Fibroblast of skin of left biceps (primary cell): ENCODE measurements at places on chromosomes 4 and X.

DNA sequence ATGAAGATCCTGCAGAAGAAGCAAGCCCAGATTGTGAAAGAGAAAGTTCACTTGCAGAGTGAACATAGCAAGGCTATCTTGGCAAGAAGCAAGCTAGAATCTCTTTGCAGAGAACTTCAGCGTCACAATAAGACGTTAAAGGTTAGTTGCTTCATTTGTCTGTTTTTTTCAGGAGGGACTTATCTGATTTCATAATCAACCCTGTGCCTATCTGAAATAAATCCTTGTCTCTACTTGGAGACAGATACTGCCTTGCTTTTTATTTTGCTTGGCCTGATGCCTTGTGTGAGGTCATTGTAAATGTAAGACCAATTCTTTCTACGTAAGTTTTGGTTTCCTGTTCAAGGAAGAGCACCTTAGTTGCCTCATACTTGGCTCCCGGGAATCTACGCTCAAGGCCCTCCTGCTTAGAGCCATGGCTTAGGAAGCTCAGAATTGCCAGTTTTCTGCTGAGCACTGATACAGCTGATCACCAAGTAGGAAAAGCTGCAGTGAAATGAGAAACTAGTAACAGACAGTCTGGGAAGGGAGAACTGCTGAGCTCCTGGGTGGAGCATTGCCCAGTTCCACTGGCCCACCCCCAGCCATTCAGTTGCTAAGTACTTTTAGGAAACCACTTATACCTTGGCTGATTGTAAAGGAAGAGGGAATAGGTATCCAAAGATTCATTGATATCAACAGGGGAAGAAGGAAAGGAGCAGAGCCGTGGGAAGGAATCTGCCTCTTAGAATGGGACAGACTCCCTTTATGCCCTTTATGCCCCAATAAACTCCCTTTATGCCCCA is 41.8 kb downstream of the RBBP7 start:
- DNase-seq: no peak

DNA sequence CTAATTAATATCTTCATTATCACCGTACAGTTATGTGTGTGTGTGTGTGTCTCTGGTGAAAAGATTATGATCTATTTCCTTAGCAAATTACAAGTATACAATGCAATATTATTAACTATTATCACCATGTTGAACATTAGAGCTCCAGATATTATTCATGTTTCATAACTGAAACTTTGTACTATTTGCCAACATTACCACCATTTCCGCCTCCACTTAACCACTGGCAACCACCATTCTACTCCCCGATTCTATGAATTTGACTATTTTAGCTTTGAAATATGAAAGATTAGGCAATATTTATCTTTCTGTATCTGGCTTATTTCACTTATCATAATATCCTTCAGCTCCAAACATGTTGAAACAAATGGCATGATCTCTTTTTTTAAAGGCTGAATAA is 717.9 kb downstream of the ARAP2 start:
- no peak for DNase-seq

- peak; percentile 74 for DNase-seq
These were observed 34.1 kb downstream of the HTRA3 start for GRCh38 chr4:8303485-8304281.

GRCh38 chr4:186200516-186200915 is 9.1 kb downstream of the CYP4V2 start:
- no peak for DNase-seq

DNA sequence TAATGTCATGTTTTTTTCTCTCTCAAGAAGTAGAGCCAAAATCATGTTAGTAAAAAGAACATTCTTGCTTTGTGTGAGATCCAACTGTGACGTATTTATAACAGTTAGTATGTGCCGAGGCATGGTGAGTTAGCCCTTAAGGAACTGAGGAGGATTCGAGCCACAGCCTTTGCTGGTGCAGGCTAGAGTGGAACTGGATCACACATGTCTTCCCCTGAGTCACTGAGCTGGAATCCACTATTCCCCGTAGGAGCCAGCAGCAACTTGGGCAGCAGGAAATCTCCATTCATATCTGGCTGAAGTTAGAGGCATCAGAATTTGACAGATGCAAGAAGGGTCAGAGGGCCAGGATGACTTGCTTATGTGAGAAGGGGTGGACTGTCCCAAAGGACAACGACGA is 144.6 kb upstream of the KIT start:
- peak; percentile 79 for DNase-seq

DNA sequence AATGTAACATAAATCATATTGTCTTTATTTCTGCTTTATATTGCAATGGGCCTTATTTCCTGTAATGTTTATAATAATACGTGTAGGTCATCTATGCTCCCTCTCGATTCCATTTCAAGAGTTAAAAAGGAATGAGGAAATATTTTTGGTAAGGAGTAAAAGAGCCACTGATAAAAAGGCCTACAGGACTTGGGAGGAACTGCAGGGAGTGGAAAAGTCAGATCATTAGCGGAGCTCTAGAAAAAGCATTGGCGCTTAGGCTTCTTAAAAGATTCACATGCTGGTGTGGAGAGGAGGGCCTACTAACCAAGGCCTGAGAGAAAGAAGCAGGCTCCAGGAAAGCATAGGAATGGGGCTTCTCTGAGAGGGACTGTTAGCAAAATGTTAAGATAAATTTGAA is 82.9 kb upstream of the PNPLA4 start:
- no peak for DNase-seq

DNA sequence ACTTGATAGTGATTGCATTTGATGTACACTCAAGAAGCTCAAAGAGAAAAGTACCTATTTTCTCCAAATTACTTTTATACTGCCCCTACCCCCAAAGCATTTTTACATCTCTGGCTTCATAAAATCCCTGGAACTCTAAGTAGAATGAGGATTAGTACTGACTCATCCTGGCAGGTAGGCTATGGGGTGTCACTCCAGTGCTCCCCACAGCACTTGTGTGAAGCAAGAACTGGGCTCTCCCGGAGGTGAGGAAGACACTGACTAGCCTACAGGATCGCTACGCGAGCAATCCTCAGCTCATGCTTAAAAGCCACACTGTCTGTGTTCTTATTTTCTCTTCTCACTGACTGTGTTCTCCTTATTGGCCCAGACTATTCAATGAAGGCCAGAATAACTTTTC is 90.4 kb upstream of the NDP start:
- no peak for DNase-seq

DNA sequence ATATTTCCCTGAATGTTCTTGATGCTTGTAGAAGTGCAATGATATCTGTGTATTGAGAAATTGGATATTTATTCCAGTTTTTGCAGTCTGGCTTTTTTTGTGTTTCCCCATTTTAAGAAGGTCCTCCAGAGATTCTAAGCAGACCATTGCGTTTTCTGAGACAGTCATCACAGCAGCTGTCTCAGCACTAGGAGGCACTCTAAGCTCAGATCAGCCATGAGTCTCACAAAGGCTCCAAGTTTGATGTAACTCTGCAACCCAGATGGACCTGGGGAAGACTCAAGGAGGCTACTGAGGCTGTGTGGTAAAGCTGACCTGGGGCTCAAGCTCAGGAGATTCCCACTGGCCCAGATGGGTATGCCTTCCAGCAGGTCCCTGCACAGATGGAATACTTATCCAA is 89.3 kb upstream of the CYLC1 start:
- DNase-seq: no peak

DNA sequence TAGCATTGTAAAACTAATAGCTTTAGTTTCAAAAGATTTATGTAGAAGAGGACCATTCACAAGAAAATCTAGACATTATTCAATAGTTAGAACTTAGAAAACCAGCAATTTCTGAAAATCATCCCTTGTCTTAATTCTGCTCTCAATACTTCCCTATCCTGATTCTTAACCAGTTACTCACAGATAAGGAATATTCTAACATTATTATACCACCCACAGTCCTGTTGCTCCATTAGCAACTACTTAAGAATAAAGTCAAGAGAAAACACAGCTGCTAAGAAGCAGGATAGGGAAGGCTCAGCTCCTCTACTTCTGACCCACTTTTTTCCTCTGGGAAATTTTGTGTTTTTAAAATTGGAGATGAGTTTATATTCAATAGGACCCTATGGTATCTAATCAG is 47.7 kb downstream of the PHKA1 start:
- DNase-seq: no peak

DNA sequence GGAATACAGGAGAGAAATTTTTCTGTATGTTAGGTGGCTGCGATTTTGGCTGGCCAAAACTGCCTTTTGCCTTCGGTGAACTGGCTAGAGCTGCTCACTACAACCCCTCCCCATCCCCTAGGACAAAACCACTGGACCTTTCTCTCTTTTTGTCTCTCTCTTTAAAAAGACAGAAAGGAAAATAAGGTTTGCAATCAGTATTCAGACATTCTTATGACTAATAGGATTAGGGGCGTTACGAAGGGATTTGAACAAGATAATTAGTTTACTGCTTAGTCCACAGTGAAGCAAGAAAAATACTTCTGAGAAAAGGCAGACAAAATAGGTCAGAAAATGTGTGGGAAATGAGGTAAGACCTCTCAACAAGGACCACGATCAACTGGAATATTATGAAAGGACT is 180.4 kb downstream of the SLIT2 start:
- no peak for DNase-seq

GRCh38 chr4:128513664-128514484 is 226.3 kb upstream of the PGRMC2 start:
- no peak for DNase-seq

DNA sequence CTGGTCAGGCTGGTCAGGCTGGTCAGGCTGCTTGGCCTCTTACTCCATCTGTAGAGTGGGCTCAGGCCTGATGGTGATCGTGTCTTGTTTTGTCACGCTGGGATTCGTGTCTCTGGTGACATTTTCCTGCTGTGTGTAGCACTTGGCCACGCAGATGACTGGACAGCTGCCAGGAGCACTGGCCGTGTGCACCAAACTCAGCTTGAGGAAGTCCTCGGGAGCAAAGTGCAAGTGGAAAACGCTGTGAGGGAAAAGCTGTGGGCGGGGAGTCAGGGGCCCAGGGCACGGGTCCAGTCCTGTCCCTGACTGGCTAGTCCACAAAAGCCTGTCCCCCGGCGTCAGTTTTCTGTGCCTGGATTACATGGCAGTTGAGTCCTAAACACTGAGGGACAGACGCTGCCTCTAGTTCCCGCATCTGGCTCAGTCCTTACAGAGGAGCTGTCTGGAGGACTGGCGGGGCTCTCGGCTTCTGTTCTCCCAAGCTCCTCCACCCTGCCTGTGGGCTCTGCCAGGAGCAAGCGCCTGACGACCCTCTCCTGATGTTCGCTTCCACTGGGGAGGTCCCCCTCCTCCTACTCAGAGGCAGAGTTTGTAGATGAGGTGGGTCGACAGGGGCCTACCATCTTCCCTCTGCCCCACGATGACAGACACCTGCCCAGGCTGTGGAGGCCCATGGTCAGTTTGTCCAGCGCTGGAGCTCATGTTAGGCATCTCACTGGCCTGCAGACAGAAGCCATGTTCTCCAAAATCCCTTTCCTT is 35.9 kb upstream of the GRPEL1 start:
- DNase-seq: no peak

DNA sequence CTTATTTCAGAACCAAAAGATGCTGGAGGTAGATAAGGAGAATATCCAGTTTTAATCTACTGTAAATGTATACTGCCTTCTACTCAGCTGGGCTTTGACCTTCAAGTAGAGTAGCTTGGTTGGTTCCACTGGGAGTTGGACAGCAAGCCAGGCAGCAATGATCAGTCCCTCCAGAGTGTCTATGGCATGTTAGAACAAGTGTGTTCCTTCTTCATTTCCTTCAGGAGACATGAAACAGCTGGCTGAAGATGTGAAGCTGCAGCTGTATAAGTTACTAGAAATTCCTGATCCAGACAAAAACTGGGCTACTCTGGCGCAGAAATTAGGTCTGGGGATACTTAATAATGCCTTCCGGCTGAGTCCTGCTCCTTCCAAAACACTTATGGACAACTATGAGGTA is 111.1 kb downstream of the NFKB1 start:
- no peak for DNase-seq

- DNase-seq: no peak
These were observed 318.8 kb upstream of the NOCT start for GRCh38 chr4:138696771-138697170.

DNA sequence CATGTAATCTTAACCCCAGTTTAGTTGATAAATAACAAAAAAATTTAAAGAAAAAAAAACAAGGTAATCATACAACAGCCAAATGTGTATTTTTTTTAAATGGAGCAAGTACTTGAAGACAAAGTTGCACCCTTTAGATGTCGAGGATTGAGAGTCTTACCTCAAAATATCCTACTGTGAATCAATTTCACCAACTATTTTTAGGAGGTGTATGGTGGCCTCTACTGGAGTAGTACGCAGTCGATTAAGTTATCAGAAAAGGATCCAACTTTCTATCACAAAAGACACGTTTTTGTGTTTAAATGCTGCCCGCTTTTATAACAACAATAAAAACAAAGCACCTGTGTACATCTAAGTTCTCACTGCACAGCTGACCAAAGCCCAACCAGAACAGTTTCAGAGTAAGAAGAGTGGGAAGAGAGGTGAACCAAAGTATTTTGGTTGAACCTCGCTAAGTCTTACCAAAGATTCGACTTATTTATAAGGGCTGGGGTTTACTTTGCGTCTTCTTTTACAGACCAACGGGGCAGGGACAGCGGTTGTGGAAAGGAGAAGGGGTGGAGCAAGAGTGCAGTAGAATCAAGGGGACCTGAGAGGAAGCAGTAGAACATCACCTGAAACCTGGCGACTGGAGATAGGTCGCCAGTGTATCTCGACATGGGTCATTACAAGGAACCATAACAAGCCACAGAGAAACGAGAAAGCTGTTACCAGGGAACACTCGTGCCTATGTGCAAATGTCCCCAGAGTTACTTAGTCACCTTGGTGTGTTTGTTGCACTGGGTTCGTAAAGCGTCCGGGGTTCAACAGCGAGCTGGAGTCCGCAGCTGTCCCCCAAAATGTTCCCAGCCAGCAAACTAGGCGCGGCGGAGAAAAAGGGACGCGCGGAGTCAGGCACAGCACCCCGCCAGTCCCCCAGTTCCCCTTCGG is 1.1 kb downstream of the RPS6KA6 start:
- no peak for DNase-seq

GRCh38 chr4:39335566-39335965 is 30.6 kb downstream of the RFC1 start:
- DNase-seq: no peak

- no peak for DNase-seq
These were observed 313.4 kb upstream of the SLC7A11 start for GRCh38 chr4:138555584-138555983.

GRCh38 chr4:144357975-144358374 is 217.5 kb upstream of the GYPA start:
- DNase-seq: no peak

GRCh38 chr4:472881-473569 is 25.9 kb downstream of the ZNF721 start:
- no peak for DNase-seq

- DNase-seq: no peak
These were observed 253.0 kb downstream of the COX7B2 start for GRCh38 chr4:46656071-46656470.

GRCh38 chr4:77805840-77806239 is 13.3 kb downstream of the CNOT6L start:
- DNase-seq: no peak

DNA sequence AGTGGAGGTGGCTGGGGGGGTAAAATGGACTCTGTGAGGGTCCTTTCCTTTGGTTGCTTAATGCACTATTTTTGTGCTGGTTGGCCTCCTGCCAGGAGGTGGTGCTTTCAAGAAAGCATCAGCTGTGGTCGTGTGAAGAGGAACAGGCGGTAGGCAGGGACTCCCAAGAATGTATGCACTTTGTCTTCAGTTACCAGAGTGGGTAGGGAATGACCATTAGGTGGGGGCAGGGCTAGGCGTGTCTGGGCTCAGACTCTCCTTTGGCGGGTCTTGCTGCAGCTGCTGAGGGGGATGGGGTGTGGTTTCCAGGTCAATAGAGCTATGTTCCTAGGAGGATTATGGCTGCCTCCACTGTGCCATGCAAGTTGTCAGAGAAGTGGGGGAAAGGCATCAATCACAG is 509.0 kb downstream of the PCDH19 start:
- DNase-seq: no peak

GRCh38 chr4:153341575-153342090 is 2.9 kb upstream of the MND1 start:
- DNase-seq: no peak
